ENCODE measurements at places on chromosomes 12 and 14.
A peak's percentile ranks its signal among the peaks of the same experiment; 100 is the strongest.

DNA sequence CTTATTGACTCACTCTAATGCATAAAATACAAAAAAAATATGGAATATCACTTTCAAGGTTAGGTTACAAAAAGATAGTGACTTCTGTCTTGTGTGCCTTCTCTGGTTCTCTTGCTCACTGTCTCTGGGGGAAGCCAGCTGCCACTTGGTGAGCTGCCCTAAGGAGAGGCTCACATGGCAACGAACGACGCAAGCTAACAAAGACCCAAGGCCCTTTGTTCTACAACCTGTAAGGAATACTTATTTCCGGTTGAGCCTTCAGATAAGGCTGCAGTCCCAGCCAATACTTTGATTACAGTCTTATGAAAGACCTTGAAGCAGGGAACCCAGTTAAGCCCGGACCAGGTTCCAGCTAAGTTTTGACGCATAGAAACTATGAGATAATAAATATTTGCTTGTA lies 242.4 kb upstream of the TBX3 start:
- no peak for ATAC-seq

DNA sequence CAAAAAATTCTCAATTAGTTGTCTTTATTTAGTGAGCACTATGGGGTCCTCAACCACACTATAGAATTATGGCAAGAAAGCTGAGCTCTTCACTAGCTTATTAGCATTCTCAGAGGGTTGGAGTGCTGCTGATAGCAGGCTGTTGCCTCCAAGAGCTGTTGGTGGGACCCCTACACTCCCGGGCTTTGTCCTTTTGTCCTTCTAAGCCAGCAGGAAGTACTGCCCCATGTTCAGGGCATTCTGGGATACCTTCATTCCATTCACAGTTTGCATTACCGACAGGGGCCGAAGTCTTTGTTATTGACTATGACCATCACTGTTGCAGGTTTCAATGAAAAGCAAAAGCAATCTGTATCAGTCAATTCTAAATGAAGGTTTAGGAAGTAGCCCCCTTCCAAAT lies 89.5 kb upstream of the OTX2 start:
- no peak for ATAC-seq

GRCh38 chr12:91763654-91764370 lies 381.8 kb downstream of the BTG1 start:
- ATAC-seq, result no peak

GRCh38 chr12:122835750-122836026 lies 431 bp downstream of the HIP1R start:
- ATAC-seq, result peak; percentile 62

DNA sequence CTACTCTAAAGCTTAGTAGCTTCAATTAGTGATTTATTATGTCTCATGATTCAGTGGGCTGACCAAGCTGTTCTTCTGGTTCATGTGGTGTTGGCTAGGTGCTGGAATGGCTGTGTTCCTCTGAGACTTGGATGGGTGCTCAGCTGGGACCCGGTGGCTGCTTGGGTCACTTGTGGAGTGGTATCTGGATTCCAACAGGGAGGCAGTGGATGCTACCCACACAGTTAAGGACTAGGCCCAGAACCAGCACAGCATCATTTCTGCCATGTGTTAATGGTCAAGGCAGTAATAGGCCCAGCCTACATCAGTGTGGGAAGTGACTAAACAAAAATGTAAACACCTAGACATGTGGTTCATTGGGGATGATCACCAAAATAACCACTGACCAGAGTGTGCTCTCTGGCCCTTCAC lies 72.2 kb downstream of the FGD4 start:
- ATAC-seq, result no peak

DNA sequence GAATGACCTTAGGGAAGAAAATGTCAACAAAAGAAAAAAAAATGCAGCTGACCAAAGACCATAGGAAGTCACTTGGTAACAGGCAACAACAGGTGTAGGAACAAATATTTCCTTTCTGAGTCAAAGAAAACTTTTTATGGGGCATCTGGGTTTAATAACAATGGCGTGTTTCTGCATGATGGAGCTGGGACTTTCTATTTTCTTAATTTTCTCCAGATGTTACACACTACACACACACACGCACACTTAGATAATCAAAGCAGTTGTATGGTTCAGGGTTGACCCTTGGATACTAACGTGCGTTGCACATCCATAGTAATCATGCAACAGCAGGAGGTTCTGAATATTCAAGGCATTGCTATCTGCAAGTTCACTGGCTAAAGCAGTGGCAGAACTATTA lies 47.9 kb upstream of the NTF3 start:
- ATAC-seq, result no peak

GRCh38 chr14:68486033-68486732 lies 306.7 kb downstream of the ZFP36L1 start:
- no peak for ATAC-seq

- peak; percentile 95 for ATAC-seq
Observed at GRCh38 chr12:29103539-29103974, 45.5 kb upstream of the FAR2 start.

DNA sequence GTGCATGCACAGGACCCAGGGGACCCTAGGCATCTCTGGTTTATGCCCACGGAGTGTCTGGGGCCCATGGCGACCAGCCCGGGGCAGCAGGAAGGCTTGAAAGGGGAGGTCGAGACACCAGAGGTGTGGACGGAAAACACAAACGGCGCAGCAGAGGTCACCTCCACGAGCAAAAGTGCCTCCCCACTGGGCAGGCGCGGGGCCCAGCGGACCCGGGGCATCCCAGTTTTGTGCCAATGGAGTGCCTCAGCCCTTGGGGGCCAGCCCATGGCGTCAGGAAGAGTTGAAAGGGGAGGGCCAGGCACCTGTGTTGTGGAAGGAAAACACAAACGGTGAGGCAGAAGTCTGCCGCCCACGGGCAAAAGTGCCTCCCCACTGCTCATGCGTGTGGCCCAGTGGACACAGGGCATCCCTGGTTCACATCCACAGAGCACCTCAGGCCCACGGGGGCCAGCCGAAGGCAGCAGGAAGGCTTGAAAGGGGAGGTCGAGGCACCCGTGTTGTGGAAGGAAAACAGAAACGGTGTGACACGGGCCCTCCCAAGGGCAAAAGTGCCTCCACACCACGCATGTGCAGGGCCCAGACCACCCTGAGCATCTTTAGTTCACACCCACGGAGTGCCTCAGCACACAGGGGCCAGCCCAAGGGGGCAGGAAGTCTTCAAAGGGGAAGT lies 378.8 kb downstream of the ALG10 start:
- ATAC-seq, result no peak

DNA sequence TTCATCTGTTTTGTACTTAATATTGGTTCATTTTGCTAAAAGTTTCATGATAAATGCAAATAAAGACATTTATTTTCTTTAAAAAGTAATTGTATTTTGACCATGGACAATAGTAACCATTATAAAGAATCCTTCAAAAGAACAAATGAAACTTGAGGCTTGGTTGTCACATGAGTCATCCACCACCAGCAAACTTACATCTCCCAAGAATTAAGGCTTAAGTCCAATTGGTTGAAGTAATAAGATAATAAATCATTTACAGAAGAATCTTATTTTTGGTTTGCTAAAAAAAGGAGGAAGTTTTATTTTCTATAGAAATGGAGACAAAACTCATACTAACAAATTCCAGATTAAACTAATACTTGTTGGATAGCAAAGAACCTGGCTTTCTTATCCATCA lies 84.8 kb upstream of the KITLG start:
- no peak for ATAC-seq

GRCh38 chr12:92041742-92042141 lies 103.9 kb downstream of the BTG1 start:
- ATAC-seq, result no peak

DNA sequence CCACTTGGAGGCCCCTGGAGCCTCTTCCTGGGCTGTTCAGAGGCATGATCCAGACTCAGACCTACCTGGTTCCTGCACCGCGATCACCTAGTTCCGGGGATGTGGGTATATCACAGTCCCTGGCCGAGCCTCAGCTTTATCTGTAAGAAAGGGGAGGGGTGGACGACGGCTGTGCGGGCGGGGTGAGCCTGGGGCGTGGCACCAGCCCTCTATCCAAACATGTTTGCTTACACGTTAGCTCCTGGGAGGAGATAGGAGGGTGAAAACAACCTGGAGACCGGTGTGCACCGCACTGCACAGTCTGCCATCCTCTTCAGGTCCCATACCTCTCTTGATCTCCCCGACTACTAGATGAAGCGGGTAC lies 1.2 kb downstream of the ANKRD9 start:
- ATAC-seq, result no peak
